ENCODE measurements at places on chromosomes 2 and 18.

DNA sequence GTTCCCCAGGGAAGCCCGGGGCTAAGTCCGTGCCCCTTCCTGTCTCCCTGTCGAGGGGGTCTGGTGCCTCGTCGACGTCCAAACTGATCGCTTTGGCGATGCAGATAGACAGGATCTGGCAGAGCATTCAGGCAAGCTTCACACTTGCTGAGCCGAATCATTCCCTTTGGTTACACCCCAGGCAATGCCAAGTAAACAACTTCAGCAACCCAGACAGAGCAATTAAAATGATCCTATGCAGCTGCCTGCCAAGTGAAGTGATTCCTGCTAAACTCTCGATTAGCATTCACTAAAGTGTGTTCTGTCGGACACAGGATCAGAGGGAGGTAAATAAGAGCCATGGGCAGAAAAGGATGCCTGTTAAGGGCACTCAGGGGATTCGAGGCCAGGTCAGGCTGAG, 108.2 kb upstream of the RAB12 start:
- no peak for DNase-seq

DNA sequence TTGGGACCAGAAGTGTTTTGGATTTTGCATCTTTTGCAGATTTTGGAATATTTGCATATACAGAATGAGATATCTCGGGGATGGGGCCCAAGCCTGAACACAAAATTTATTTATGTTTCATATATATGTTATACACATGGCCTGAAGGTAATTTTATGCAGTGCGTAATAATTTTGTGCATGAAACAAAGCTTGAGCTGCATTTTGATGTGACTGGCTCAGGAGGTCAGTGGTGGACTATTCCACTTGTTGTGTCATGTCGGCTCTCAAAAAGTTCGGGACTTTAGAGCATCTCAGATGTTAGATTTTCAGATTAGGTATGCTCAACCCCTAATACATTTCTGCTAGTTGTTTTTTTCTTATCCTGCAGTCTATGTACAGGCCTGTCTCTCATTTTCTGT, 145.4 kb downstream of the FAM210A start:
- no peak for DNase-seq

- DNase-seq: no peak
These were observed 10.6 kb downstream of the PLEKHB2 start for GRCh38 chr2:131115752-131116151.

GRCh38 chr18:48836806-48837615, 113.8 kb downstream of the SMAD7 start:
- DNase-seq: no peak

DNA sequence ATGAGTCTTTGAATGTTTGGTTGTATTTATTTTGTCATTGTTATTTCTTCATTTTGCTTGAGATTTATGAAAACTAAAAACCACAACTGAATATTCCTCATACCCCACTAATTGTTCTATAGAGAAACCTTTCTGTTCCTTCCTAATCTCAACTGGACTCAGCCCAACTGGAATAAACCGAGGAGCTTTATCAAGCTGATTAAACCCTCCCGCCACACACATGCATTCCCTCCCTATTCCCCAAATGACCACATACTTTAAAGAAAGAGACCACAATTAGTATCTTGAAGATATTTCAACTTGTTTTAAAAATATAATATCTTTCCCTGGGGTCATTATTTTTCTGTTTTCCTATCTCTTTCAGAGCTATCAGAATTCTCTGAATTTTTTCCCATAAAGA, 107.5 kb downstream of the OSR1 start:
- no peak for DNase-seq

DNA sequence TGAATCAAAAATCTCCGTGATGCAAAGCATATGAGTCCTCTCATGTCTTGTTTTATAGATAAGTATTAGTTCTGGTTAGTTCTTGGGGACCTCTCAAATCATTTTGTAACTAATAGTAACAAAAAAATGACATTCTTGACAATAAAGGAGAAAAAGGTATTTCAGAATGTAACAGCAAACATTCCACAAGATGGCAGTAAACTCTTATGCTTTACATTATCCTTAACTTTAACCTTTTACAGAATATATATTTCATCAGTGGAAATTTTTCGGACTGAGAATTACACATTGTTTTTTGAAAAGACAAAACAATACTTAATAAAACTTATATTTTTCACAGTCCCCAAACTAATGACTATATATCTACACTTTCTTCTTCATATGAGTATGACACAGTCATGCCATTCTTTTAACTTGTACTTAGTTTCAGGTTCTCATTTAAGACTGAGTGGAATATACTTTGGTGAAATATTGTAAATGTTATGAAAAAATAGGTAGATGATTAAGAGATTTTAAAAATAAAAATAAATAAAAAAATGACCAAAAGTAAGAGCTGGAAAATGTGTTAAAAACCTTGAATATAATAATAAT, 142.9 kb upstream of the NXPH2 start:
- no peak for DNase-seq

All from iPS DF 6.9 (cell line).